Activated T-helper 1 cell treated with anti-CD3 and anti-CD28 coated beads, Interleukin-2, amount 50 U/mL, for 16 hours (primary cell): ENCODE measurements at places on chromosomes 5 and 9.

DNA sequence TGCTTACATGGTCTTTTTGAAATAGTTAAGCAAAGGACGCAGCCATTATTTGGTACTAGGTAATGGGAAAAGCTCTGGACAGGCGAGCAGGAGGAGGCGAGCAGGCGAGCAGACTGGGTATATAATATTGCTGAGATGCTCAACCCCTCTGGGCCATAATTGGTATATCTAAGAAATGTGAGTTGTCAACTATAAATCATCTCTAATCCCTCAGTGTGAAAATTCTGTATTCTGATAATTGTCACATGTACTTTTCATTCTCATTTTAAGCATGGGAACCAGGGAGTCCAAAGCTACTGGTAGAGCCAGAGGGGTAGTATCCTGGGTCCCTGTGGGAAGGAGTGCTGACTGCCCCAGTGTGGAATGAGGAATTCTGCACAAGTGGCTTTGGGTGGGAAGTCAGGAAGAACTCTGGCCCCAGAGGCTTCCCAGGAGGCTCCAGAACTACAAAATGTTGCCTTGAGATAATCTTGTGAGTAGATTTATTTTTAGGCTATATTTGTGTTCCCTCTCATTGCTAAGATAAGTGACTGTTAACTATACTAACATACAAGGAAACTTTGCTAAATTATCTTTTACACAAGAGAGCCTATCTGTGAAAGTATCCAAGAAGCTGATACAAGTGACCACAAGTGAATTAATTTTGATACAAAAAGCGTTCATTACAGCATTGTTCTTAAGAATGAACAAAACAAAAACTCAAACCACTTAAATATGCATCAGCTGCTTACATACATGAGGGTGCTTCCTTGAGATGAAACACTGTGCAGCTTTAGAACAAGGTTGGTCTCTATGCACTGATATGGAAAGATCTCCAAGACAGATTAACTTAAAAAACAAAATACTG, 70.5 kb upstream of the TNFAIP8 start:
- no peak for DNase-seq

DNA sequence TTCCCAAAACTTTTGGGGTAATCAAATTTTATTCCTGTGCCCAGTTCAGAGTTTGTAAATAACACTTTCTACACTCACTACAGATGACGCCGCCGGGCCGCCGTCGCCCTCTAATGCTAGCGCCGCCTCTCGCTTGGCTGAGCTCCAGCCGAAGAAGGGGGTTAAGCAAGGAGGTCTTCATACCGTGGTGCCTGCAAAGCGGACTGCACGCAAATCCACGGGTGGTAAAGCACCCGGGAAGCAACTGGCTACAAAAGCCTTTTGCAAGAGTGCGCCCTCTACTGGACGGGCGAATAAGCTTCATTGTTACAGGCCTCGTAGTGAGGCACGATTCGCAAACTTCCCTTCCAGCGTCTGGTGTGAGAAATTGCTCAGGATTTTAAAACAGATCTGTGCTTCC, 280.4 kb downstream of the MEF2C start:
- no peak for DNase-seq

GRCh38 chr5:142315096-142315900, 9.5 kb downstream of the SPRY4 start:
- DNase-seq: no peak

DNA sequence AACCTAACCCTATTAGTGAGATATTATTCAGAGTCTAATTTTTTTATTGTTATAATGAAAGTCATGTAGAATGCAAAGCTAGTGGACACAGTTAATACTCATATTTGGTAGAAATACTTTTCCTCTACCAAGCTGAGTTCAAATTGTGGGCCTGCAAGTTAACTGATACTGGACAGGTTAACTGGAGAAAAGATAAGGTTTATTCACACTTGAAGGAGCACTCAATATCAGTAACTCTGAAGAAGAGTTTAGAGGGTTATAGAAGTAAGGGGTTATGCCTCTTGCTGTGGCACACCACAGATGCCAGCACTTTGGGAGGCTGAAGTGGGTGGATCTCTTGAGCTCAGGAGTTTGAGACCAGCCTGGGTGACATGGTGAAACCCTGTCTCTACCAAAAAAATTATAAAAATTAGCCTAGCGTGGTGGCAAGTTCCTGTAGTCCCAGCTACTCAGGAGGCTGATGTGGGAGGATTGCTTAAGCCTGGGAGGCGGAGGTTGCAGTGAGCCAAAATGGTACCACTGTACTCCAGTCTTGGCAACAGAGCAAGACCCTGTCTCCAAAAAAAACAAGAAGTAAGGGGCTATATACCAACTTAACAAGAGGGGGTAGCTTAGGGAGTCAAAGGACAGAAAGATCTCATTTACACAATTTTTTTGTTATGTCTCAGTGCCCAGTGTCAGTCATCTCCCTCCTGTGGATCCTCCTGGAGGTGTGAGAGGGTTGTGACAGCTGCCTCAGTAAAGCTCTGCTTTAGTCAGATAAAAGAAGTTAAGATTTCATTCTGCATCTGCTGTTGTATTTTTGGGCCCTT, 121.2 kb upstream of the GRHPR start:
- no peak for DNase-seq

- no peak for DNase-seq
Measured at GRCh38 chr5:78327761-78328510, 32.5 kb upstream of the SCAMP1 start.

- no peak for DNase-seq
Measured at GRCh38 chr5:27938989-27939388, 900.6 kb upstream of the CDH9 start.

GRCh38 chr5:62653864-62654575, 75.4 kb downstream of the LRRC70 start:
- DNase-seq: no peak

DNA sequence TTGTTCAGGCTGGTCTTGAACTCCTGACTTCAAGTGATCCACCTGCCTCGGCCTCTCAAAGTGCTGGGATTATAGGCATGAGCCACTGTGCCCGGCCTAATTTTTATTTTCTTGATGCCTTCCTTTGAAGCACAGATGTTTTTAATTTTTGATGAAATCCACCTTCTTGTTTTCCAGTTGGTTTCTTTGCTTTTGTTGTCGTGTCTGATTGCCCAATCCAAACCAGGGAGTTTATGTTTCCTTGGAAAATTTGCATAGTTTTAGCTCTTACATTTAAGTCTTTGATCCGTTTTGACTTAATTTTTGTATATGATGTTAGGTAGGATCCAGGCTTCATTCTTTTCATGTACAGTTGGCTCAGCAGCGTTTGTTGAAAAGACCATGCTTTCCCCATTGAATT, 15.2 kb downstream of the EHMT1 start:
- no peak for DNase-seq

GRCh38 chr9:23823986-23824829, 1.8 kb downstream of the ELAVL2 start:
- DNase-seq: no peak

GRCh38 chr5:135446206-135446605, 942 bp downstream of the DCANP1 start:
- no peak for DNase-seq
